Kidney epithelial cell (primary cell): ENCODE measurements at places on chromosomes 2 and 18. TPM values are rescaled to one million over a fixed set of nuclear protein-coding genes. Genes with fewer than 3 reads are reported as not detected.

Gene TEKT4
- total RNA-seq, result not detected in 2 replicates

DNA sequence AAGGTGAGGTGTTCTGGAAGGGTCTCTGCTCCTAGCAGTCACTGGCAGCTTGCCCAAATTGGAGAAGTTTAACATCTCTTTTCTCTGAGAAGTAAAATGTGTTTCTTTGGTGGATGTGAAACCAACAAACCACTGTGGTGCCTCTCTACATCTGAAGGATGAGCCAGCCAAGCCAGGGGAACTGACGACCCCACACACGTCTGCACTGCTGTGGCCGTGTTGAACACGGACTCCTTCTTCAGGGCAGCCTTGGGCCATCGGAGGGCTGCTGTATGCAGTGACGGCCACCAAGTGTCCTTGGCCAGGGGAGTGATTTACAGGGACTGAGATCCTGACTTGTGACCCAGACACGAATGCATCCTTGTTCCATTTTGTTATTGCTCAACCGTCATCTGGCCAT is 207.8 kb downstream of the ACKR3 start:
- DNase-seq, result no peak

GRCh38 chr2:133972786-133973185 is 281.1 kb upstream of the MGAT5 start:
- no peak for DNase-seq

DNA sequence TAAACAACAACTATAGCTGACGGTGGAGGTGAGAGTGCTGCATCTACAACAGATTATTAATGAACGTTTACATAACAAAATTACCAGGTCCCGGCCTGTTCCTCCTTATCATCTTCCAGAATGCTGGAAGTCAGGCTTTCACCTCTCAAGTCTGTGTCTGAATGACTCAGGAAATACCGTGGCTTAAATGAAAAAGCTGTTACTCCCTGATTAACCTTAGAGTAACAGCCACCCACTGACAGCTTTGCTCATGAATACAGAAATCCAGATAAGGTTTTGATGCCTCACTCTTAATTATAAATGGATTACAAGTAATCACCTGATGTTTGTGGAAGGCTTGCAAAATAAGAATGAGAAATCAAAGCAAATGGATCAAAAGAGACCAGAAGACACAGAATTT is 885.3 kb upstream of the CELF4 start:
- no peak for DNase-seq

DNA sequence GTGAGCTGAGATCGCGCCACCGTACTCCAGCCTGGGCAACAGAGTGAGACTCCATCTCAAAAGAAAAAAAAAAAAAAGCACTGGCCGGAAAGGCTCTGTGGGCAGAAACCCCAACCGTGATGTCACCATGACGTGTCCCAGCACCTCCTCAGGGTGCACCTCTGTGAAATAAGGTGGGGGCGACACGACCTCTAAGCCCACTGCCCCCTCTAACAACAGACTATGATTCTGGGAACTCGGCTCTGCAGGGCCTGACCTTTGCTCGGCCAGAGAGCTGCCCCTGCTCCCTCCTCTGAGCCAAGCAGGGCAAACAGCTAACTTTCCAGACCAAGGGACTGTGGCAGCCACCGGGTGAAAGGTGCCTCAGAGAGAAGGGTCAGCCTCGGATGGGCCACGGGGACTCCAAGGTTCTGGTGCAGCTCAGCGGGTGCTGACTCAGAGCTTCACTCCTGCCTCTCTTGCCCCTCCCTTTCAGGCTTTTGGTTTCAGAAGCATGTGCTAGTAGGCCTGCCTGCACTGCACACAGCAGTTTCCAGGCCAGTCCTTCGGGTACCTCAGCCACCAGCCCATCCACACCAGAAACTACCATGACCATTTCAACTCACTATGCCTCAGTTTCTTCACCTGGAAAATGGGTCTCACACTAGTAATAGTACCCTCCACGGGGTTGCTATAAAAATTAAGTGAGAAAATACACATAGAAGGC is 8.0 kb downstream of the TMBIM1 start:
- DNase-seq, result peak; percentile 42

- DNase-seq, result no peak
These were observed 31.6 kb upstream of the WDR75 start for GRCh38 chr2:189409647-189410046.

DNA sequence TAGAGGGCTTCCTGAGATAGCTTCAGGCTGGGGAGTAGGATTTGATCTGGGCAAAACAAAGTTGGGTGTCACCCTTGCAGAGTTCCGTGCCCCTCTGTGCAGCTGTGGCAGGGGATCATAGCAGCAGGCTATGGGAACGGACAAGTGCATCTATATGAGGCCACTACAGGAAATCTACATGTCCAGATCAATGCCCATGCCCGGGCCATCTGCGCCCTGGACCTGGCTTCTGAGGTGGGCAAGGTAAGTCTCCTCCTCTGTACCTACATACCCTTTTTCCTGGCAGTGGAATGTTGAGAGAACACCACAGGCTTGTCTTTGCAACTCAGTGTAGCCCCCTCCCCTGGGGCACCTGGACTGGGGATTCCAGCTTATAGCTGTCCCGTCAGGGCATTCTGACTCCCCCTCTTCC is 3.5 kb downstream of the WDR54 start:
- no peak for DNase-seq

DNA sequence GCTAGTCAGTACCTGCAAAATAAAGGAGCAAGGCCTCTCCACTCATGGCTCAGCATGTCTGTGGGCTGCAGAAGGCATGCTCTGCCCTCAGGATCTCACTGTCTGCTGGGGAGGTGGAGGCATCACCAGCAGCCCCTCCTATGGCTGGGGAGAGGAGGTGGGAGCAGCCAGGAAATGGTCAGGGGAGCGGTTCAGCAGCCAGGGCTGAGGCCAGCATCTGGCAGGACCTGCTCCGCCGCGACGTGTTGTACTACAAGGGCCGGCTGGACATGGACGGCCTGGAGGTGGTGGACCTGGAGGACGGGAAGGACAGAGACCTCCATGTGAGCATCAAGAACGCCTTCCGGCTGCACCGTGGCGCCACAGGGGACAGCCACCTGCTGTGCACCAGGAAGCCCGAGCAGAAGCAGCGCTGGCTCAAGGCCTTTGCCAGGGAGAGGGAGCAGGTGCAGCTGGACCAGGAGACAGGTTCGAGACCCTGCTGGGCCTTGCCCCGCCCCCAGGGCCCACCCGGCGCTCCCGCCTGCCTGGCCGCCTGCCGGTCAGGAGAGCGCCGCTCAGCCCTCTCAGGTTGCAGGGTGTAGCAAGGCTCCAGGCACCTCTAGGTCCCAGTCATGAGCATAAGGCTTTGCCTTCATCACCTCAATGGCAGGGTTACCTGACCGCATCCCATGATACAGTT is 49.0 kb downstream of the FAM168B start:
- DNase-seq, result no peak

DNA sequence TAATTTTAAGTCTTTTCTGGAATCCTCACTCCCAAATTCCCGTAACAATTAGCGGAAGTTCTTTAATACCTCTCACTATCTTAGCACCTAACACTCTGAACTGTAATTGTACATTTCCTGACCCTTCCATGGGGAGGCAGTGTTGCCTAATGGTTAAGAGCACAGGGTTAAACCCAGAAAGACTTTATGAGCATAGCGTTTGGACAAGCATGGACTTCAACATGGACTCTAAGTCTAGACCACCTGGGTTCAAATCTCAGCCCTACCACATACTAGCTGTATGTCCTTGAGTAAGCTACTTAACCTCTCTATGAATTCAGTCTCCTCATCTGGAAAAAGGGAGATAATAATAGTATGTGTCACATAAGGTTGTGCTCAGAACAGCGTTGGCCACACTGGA is 13.0 kb downstream of the ANTXR1 start:
- DNase-seq, result no peak

GRCh38 chr2:232316461-232317330 is 61.9 kb upstream of the ALPP start:
- no peak for DNase-seq

DNA sequence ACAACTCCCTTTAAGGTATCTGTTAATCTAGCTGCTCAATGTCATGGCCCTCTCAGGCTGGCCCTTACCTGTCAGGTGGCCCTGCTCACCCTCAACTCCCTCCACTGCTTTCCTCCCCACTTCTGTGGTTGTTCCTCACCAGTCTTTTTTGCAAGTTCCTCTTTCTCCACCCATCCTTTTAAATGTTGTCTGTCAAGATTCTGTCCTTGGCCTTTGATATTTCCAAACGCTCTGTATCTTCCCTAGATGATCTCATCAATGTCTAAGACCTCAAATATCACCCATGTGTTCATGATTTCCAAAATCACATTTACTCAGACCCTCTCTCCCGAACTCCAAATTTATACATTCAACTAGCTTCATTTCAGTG is 3.5 kb downstream of the PTPN2 start:
- DNase-seq, result no peak

DNA sequence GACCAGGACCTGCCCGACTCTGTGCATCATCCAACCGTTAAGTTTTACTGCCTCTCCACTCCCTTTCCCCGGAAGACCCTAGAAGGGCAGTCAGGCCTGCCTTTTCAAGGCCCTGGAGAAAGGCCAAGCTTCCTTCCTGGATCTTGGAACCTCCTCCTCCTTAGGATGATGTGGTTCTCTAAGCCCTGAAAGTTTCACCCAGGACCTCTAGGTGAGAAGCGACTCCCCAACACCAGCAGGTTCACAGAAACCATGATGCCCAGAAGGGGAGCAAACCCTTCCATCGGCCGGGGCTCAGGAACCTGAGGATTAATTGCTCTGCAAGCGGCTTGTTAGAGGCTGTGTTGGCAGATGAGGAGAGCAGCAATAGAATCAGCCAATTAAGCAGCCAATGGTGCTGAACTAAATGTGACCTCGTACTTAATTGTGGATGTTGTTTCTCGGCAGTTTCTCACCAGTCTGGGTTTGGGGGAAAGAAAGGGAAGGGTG is 94.2 kb upstream of the FZD7 start:
- no peak for DNase-seq
